ENCODE measurements at places on chromosomes 1 and 21.

GRCh38 chr1:13487143-13487868 lies 26.5 kb downstream of the LRRC38 start:
- DNase-seq: no peak

- DNase-seq: no peak
Observed at GRCh38 chr1:151661751-151662150, 49.9 kb downstream of the SNX27 start.

DNA sequence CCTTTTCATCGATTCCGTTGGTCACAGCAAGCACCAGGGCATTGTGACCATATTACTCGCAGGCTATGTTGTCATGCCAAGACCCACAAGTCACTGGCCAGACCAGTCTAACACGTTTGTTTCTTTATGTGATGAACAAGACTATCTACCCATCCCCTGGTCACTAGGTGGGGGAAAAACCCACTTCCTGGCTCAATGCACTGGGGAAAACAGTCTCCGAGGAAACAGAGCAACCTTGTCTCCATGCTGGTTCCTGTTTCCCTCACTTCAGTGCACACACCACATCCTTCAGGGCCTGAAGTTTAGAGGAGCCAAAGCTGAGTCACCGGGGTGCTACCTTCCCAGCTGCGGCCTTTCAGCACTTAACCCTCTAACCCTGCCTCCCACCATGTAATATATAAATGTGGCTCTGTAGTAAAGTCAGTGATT lies 20.9 kb downstream of the ERICH3 start:
- peak; percentile 37 for DNase-seq

- DNase-seq: peak; percentile 30
Observed at GRCh38 chr1:8629241-8630091, 188.0 kb downstream of the RERE start.

- no peak for DNase-seq
Observed at GRCh38 chr21:35204850-35205541, 155.9 kb upstream of the RUNX1 start.

DNA sequence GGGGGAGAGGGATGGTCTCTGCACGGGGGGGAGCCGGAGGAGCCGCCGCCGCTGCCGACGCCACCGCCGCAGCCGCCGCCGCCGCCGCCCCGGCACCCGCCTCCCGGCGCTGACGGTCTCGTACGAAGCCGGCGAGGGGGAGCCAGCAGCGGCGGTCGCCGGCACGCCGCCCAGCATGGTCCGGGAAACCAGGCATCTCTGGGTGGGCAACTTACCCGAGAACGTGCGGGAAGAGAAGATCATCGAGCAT lies 311 bp downstream of the SPEN start:
- DNase-seq: no peak

DNA sequence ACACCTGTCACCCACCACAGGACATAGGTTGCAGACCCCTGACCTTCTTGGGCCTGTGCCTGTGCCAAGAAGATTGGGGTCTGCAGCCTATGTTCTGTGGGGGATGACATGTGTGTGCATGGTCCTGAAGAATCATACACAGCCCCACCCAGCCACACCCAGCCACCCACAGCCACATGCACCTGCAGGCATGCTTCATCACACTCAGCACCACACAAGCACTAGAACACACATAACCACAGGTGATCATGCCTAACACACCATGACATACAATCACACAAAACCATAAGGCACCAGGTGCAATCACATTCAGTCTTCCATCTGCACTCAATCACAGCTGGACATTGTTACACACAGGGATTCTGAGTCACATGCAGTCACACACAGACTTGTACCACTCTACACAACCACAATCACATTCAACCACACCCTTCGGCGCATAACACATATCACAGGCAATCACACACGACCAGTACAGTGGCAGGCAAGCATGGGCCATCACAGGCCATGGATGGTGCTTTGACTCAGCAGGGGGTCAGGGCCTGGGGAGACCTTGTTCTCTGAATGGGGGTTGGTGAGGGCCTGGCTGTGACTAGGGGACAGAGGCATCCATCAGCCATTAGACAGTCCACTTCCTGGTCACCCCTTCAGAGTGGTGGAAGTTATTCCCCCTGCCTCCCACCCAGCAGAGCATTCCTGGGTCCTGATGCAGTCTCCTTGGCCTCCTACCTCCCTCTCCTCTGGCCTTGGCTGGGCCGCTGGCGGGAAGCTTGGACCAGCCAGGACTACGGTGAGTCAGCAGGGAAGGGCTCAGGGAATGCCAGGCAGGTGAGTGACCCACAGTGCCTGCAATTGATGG lies 44.3 kb upstream of the EPS8L3 start:
- DNase-seq: no peak
